Suppressor macrophage treated with lipopolysaccharide for 1 hour (primary cell): ENCODE measurements at places on chromosomes 13 and 19.

- DNase-seq: no peak
Observed at GRCh38 chr19:36997843-36998235, 80.4 kb upstream of the ZNF420 start.

- no peak for DNase-seq
Observed at GRCh38 chr13:99327761-99328160, 20.6 kb upstream of the GPR183 start.

DNA sequence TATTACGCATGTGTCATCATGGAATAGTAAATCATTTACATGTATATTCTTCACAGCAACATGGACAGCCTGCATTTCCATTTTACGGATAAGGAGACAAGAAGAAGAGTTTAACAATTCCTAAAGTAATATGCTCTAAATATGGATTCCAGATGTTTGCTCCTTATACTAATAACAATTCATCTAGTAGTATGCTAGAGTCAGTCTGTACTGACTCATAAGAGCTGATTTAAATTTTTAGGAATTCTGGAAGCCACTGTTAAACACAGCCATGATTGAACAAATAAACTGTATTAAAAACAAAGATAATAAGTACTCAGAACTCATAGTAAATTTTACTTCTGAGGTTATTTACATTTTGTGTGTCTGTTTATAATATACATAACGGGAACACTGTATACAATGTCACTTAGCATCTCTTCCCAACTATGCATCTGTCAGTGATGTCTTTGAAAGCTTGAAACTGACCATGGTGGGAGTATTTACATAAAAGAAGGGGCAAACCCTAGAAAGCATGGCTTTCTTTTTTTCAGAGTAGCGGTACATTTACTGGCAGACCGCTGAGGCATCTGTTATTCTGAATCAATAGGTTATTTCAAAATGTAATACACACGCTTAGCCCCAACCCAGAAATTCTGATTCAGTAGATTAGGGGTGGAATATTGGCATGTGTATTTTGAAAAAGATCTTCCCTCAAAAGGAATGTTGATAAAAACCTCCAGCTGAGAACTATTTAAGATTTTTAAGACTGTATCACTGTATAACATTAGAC, 12.9 kb downstream of the ZC3H13 start:
- no peak for DNase-seq

DNA sequence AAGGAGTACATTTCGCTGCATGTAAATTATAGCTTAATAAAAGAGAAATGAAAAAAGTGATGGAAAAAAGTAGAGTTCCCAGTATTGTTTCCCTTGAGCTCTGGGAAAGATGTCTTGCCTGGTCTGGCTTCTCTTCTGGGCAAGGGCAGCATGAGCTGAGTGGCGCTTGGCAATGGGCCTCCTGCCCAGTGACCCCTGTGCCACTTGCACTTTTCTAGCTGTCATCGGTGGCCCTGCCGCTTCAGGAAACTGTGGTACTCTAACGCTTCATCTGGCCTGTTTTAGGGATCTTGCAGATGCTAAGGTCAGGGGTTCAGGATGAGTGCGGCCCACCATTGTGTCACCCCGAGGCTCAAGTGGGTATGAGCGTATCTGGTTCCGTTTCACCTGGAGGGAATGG, 161.4 kb downstream of the MTUS2 start:
- no peak for DNase-seq

GRCh38 chr13:85710545-85710944, 88.7 kb downstream of the SLITRK6 start:
- no peak for DNase-seq

DNA sequence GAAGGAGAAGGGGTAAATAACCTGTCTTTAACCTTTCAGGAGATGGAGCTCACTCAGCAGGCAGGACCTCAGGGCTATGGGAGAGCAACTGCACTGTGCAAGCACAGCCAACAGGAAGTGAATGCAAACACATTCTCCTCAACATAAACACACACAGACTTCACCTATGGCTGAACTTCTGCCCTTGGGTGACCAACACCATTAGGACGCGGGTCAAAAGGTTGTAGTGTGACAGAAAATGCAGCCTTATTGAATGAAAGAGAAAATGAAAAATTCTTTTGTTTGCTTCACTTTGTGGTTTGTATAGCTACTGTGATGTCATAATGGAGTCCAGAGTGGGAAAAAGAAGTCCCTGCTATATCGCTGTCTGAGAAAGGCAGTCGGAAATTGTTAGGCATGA, 323.0 kb downstream of the NDFIP2 start:
- DNase-seq: no peak

DNA sequence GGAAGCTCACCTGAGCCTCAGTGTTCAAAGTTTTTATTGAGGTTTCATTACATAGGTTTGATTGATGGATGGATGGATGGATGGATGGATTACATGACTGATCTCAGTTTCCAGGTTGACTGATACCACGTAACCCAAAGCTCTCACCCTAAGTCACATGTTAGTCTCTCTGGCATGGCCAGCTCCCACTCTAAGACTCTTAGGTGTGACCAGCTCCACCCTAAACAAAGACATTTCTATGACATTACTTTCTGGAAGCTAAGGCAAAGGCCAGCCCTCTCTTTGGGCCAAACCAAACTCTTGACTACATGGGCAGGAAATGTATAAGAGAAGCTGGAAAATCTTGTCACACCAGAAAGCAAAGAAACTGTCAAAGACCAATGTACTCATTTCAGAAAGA, 28.6 kb downstream of the POLR1D start:
- DNase-seq: no peak

DNA sequence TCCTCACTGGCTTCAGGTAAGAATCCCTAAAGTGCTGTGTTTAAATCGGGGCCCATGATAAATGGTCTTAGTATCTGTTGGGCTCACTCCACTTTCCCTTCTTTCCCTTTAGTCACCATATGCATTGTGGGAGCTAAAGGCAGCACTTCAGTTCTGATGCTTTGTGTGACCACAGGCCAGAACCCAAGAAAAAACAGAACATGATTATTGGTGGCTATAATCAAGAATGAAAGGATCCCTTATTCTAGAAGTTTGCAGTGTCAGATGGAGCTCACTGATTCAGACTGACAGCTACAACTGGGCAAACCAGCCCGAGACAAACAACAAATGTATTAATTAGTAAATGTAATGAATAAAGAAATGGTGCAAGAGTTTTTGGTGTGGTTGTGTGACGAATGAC, 57.3 kb upstream of the POMP start:
- no peak for DNase-seq

- DNase-seq: no peak
Observed at GRCh38 chr19:28465371-28466086, 747.4 kb downstream of the UQCRFS1 start.

DNA sequence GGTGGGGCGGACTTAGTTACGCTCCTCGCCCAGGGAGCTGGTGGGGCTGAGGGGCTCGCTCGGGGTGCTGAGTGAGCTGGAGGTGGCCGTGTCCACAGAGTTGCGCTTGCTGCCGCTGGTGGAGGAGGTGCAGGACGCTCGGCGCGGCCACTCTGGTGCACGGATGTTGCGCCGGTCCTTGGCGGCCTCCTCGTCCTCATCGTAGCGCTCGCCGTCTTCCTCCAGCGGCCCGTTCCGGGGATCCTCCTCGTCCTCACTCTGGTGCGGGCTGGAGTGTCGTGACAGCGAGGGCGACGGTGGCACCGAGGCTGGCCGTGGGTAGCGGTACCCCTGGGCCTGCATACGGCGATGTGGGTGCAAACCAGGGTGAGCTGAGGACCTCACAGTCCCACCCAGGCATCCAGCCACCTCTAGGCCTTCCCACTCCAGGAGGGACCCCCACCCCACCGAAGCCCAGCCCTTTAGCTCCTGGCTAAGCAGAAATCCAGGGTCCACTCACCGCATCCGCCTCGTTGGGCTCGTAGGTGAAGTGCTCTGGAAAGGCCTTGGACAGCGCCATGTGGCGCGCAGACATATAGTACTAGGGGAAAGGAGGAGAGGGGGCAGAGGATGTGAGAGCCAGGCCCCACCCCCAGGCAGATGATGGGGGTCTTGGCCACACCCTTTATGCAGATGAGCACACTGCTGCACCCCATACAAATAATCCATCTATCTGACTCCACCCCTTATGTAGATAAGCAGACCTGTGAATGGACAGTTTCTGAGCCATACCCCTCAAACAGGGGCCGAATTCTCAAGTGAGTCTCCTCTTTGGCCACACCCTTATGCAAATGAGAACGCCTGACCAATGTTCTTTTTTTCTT, 4.4 kb downstream of the FTL start:
- DNase-seq: peak; percentile 47

- DNase-seq: no peak
Observed at GRCh38 chr13:33188093-33188882, 97.3 kb downstream of the STARD13 start.

- DNase-seq: no peak
Observed at GRCh38 chr19:32708457-32708856, 11.1 kb upstream of the TDRD12 start.

DNA sequence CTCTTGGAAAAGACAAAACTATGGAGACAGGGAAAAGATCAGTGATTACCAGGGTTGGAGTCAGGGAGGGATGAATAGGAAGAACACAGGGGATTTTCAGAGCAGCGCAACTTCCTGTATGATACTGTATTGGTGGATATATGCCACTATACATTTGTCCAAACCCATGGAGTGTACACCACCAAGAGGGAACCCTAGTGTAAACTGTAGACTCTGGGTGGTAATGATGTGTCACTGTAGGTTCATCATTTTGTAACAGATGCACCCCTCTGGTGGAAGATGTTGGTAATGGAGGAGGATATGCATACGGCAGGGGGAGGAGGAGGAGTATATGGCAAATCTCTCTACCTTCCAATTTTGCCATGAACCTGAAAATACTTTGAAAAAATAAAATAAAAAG, 68.1 kb downstream of the UFM1 start:
- DNase-seq: peak; percentile 53

GRCh38 chr19:15142313-15142712, 35.1 kb downstream of the SYDE1 start:
- DNase-seq: no peak

- peak; percentile 13 for DNase-seq
Observed at GRCh38 chr19:49851456-49852259, 699 bp downstream of the PTOV1 start.

DNA sequence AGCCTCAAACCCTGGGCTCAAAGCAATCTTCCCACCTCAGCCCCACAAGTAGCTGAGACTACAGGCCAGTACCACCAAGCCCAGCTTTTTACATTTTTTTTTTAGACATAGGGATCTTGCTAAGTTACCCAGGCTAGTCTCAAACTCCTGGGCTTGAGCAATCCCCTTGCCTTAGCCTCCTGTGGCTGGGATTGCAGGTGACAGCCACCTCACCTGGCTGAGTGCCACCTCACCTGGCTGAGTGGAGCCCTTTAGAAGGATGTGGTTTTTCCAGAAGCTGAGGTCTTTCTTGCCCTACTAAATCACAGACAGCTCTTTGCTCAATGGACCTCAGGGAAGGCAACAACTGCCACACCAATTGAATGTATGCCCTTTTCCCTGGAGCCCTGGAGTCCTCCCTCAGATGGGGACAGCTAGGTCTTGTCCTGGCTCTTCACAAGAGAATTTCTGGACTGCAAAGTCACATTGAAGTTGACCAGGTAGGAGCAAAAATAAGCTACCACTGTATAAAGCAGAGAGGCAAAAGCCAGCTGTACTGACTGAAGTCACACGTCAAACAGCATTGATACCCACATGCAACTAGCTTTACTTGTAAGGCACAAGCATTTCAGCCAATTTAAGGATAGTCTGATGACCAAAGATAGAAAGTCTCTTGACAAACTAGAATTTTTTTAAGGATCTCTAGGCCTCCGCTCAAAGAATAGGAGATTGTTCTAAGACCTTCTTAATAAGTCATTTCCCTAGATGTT, 14.0 kb downstream of the PDX1 start:
- no peak for DNase-seq

DNA sequence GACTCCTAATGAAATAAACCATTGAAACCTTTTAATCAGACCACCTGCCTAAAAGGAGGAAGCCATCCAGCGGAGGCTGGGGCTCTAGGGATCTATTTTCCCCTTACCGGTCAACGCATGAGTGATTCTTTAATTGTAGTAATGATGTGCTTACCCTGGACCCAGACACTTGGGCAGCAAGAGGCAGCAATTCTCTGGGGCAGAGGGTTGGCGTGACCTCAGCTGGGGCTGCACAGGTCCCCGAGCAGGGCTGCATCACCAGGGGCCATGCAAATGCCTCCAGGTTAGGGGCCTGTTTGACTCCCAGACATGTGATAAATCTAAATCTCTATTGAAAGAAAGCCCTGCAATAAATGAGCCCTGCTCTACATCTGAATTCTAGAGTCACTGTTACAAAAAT, 194.2 kb upstream of the TSHZ3 start:
- no peak for DNase-seq

DNA sequence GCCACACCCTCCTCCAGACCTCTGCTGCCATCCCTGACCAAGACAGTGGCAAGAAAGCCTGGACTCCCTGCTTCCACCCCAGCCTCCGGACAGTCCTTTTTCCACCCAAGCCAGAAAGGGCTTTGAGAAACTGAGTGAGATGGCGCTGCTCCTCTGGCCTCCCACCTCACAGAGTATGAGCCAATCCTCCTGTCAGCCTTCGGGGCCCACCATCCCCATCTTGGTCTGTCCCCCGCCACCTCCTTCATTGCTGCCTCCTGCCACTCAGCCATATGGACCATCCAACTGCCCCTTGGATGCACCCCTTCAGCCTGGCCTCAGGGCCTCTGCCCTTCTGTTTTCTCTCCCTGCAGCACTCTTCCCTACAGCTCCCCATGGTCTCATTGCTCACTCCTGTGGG, 125.7 kb downstream of the CRYL1 start:
- no peak for DNase-seq

GRCh38 chr19:34173193-34173956, 1.1 kb downstream of the LSM14A start:
- peak; percentile 26 for DNase-seq

GRCh38 chr19:41821003-41821735, 23.3 kb downstream of the LYPD4 start:
- DNase-seq: peak; percentile 74

DNA sequence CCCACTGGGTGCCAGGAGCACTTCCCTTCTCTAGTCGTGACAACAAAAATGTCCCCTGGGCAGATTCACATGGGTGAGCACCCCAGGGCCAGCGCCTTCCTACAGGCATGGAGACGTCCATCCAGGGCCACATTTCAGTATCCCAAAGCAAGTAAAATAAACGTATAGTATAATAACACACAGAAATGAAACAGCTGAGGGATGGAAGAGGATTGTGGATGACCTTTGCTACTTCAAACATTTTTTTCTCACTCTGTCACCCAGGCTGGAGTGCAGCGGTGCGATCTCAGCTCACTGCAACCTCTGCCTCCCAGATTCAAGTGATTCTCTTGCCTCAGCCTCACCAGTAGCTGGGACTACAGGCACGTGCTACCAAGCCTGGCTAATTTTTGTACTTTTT, 28.2 kb downstream of the CILP2 start:
- no peak for DNase-seq
